ENCODE measurements at places on chromosomes 3 and 15.

GRCh38 chr3:119310071-119310470 lies 15.9 kb downstream of the ARHGAP31 start:
- ATAC-seq, result peak; percentile 84

DNA sequence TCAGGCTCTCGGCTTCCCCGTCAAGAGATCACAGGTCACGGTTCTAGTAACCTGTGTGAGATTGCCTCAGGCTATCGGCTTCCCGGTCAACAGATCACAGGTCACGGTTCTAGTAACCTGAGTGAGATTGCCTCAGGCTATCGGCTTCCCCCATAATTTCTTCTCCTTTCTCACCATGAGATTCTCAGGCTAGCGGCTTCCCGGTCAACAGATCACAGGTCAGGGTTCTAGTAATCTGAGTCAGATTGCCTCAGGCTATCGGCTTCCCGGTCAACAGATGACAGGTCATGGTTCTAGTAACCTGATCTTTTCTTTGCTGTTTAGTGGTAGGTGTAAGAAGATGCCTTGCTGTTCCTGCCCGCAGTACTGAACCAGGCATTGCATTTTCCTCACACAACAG lies 418.2 kb upstream of the ZNF717 start:
- ATAC-seq, result no peak

- no peak for ATAC-seq
These were observed 2.1 kb downstream of the ALCAM start for GRCh38 chr3:105368566-105369499.

DNA sequence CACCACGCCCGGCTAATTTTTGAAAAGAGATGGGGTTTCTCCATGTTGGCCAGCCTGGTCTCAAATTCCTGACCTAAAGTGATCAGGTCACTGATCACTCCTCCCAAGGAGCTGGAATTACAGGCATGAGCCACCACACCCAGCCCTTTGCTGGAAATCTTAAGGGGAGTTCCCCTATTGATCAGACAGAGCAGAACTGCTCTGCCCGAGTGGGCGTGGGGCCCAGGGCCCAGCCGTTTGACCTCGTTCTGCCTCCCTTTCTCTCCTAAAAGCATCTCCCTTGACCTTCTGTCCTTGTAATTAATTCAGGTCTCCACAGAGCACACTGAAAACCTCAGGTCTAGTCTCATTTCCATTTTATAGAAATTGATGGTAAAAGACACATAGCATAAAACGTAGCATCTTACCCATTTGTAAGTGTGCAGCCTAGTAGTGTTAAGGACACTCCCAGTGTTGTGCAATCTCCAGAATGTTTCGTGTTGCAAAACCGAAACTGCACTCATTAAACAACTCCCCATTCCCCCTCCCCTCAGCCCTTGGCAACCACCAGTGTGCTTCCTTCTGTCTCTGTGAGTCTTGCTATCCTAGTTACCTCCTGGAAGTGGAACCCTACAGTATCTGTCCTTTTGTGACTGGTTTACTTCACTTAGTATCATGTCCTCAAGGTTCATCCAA lies 89.3 kb downstream of the SLCO3A1 start:
- ATAC-seq, result peak; percentile 65

DNA sequence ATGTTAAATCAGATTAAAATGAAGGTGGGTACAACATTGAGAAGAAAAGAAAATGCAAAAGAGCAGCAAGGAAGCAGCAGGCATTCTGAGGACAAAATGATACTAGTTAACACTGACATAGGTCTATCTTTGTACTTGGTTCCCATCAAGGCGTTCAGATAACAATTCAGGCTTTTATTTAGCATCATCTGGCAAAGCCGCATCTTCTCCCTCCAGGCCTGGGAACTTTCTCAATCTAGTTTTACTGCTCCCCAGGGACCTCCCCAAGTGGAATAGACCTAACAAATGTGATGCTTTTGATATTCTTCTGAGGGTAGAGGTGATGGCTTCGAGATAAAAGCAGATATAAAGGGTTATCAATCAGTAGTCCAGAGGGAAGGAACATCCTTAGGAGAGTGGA lies 130.6 kb downstream of the C3orf38 start:
- ATAC-seq, result no peak

DNA sequence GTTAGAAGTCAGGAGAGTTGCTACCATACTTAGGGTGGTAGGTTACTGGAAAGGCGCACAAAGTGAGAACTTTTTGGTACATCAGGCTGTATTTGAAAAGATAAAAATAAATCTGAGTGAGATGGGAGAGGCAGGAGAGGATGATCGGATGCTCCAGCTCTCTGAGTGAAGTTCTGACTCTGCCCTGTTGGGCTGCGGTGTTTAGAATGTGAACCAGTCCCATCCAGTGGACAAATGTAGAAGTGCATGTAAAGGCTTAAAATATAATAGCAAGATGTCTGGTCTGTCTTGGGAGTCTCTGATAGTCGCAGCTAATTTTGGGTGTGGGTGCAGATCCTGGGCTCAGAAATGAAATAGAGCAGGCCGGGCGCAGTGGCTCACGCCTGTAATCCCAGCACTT lies 30.4 kb downstream of the ACKR2 start:
- ATAC-seq, result peak; percentile 100

DNA sequence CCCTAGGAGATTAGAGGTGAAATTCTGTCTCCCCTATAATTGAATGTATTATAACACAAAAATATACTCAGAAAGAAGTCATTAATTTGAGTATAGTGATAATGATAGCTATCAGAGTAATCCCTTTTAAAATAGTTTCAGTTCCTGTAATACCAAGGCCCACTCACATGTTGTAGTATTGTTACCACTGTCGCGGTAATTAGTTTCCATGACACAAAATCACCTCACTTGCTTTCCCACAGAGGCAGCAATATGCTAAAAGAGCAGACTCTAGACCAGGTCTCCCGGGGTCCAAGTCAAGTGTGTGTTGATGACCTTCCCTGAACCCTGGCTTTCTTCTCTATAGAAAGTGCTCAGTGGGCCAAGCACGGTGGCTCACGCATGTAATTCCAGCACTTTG lies 39.5 kb upstream of the NSMCE3 start:
- no peak for ATAC-seq

Measured in SK-N-SH treated with all-trans-retinoic acid at 6 μM for 48 hours (cell line).